ENCODE measurements at places on chromosomes 12 and 14. TPM values are rescaled to one million over a fixed set of nuclear protein-coding genes. Genes with fewer than 3 reads are reported as not detected.

DNA sequence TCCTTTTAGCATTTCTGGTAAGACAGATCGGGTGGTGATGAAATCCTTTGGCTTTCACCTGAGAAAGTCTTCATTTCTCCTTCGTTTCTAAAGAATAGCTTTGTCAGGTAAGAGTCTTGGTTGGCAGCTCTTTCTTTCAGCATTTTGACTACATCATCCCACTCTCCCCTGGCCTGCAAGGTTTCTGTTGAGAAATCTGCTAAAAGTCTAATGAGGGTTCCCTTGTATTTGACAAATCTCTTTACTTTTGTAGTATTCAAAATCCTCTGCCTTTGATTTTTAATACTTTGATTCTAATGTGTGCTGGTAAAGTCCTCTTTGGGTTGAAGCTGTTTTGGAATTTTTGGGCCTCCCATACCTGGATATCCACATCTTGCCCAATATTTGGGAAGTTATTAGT lies 120.2 kb downstream of the PAX9 start:
- no peaks in the 10 kb centered on the region for H3K36me3 ChIP-seq
- no peak overlapping the region for H3K4me3 ChIP-seq
- H3K4me1 ChIP-seq = no peaks in the 10 kb centered on the region
- no peak for DNase-seq
- H3K27me3 ChIP-seq = no peaks in the 10 kb centered on the region
- no peak overlapping the region for H3K27ac ChIP-seq

The FBXW8 gene
- 13.9 TPM for polyA plus RNA-seq

The LRP6 gene
- 18.0 TPM for polyA plus RNA-seq

DNA sequence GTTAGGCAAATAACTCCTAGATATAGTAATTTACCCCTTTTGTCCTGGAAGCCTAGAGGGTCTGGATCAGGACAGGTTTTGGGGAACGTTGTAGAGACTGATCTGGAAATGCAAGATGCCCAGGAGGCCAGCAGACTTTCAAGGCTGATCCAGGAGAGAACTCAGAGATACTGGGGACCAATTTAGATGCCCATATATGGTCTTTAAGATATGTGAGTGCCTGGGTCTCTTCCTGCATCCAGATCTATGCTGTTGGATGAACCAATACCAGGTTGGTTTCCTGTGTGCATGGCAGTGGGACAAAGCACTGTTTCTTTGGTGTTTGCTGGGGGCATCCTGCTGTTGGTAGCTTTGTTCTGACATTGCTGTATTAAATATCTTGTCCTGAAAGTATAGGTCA lies 5.4 kb downstream of the ERG28 start:
- H3K27me3 ChIP-seq = no peaks in the 10 kb centered on the region
- no peak overlapping the region for H3K27ac ChIP-seq
- no peak for DNase-seq
- H3K4me3 ChIP-seq = no peak overlapping the region
- no peaks in the 10 kb centered on the region for H3K36me3 ChIP-seq

All from ovary (tissue), 10 donors.